ENCODE measurements at places on chromosomes 1 and 21.

DNA sequence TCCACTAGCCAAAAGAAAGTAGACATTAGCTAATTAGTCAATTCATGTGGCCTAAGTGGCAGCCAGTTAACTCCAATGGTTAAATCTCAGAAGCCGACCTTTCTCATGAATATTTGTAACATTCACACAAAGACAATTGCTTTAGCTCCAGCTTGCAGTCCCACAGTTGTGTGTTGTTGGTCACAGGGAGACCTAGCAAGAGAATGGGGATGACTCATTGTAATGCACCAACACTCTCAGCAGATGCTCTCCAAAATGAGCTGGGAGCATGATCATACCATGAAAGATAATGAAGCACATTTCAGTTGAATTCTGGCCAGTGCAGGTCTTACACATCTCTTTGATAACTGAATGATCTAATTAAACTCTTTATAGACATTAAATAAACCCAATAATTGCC, 160.4 kb downstream of the HLX start:
- DNase-seq: no peak

DNA sequence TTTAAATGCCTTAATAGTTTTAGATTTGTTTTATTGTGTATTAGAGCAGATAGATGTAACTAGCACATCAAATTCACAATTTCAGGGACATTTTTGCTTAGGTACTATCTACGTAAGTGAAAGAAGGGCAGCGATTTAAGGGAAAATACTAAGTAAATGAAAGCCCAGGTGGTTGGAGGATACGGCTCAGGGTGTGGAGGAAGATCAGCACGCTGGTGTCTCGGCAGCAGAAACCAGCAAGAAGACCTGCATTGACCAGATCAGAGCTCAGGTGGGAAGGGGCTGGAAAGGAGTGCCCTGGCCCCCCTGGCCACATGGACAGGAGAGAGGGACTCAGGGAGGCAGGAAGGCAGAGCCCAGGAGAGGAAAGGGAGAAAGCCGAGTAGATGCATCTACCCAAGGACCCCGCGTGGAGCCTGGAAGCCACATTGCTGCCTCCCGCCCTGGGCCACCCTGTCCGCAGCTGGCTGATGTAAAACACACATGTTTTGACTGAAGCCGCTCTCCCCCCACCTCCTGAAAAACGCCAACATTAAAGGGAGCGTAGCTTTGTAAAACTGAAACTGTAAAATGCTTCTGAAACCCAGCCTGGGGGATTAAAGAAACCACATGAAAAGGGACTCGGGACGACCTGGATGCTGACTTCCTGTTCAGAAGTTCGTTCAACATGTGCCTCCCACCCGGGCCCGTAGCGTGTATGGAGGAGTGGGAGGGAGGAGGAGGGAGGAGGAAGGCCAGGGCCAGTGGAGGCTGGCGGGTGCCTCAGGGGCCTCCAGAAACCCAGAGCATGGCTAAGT, 72.6 kb upstream of the TARDBP start:
- peak; percentile 85 for DNase-seq

DNA sequence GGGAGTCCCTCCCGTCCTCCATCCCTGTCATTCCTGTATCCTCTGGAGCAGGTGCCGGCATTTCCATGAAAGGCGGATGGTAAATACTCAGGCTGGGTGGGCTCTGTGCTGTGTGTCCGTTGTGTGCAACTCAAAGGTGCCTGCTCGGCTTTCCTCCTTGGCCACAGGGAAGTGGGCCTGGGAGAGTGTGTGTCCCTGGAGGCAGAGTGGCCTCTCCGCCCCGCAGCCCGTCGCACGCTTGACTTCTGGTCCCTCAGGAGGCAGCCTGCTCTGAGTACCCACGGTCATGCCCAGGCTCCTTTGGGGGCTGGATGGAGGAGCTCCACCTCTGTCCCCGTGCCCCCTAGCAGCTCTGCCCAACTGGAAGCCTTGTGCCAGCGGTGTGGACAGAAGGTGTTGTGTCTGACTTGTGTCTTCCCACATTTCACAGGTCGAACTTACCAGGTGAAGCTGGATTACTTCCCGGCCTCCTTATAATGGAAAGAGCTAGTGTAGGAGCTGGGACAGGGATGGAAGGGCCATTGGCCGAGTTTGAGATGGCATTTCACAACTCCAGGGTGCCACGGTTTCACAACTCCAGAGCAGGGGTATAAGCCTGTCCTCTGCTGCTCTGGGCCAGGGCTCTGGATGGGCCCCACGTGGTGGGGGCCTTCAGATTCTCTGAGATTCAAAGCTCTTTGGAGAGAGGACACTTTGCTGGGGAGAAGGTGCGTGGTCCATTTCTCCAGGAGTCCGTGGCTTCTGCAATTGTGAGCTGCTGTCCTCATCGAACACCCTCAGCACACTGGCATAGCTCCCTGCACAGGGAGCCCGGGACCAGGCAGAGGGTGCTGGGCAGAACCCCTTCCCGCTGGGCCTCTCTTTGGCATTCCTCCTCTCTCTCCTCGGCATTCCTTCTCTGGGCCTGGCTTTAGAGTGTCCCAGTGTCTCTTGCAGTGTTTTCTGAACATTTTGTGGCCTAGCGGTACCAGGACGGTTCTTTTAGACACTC, 152.7 kb upstream of the COL6A1 start:
- no peak for DNase-seq

GRCh38 chr1:39409055-39409816, 82.2 kb upstream of the BMP8A start:
- DNase-seq: peak; percentile 26

- DNase-seq: no peak
Measured at GRCh38 chr1:229381234-229381633, 38.4 kb upstream of the CCSAP start.

GRCh38 chr1:67748630-67749029, 63.6 kb downstream of the GADD45A start:
- DNase-seq: no peak

All from activated CD4-positive, alpha-beta T cell treated with anti-CD3 and anti-CD28 coated beads, Interleukin-10, Interleukin-2, amounts not matched to agents 100 ng/mL and 50 ng/mL, durations not matched to agents 16 hours and 8 hours (primary cell).